ENCODE measurements at places on chromosomes 3 and 15.

- no peak for DNase-seq
These were observed 2.1 kb downstream of the CD47 start for GRCh38 chr3:108088697-108089096.

- DNase-seq = no peak
These were observed 224.6 kb upstream of the NECTIN3 start for GRCh38 chr3:110846971-110847370.

DNA sequence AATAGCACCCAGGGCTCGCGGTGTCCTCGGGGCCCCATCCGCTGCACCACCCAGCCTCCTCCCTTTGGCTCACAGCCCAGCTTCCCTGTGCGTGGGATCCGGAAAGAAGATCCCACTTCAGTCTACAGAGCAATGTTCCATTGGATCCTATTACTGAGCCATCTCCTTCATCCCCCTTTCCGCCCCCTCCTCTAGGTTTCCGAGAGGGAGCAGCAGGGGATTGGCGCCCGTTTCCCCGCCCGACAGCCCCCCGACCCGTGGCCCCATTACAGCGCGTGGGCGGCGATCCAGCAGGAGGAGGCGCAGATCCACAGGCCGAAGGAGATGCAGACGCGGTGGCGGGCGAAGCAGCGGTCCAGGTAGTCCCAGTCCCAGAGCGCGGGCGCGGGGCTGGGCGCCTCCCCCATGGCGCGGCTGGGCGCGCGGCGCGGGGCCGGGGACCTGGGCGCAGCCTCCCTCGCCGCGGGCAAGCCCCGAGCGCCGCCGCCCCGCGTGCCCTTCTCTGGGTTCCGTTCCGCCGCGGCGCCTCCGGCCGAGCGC lies 340 bp downstream of the TMEM44 start:
- peak; percentile 23 for DNase-seq

GRCh38 chr3:13459605-13460340 lies 20.3 kb upstream of the HDAC11 start:
- DNase-seq = no peak

DNA sequence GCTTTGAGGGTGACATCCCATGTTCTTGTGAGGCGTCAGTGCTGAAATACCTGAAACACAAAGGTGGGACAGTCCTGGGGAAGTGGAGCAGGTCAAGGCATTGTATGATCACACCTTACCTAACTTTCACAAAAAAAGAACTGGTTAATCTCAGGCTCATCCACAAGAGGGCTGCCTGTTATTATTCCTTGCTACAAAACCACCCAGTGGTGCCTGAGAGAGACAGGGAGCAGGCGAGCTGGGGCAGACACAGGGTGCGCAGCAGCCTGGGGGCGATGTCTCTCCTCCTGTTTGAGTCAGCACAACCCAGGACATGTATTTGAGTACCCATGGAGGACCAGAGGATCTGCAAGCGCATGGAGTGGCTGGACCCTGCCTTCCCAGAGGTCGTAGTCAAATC lies 316.8 kb upstream of the ATP10A start:
- no peak for DNase-seq

GRCh38 chr3:197083486-197083885 lies 53.9 kb upstream of the MELTF start:
- no peak for DNase-seq

- no peak for DNase-seq
These were observed 13.3 kb downstream of the BCL2A1 start for GRCh38 chr15:79957741-79958140.

Measured in HEK293T (cell line).